ENCODE measurements at places on chromosomes 4 and X.
A peak's percentile ranks its signal among the peaks of the same experiment; 100 is the strongest.

- no peak for DNase-seq
Measured at GRCh38 chr4:140157341-140157740, 3.4 kb upstream of the MAML3 start.

- DNase-seq: no peak
Measured at GRCh38 chr4:120841580-120841979, 80.9 kb downstream of the PRDM5 start.

- DNase-seq: no peak
Measured at GRCh38 chr4:122895336-122895995, 26.9 kb downstream of the NUDT6 start.

DNA sequence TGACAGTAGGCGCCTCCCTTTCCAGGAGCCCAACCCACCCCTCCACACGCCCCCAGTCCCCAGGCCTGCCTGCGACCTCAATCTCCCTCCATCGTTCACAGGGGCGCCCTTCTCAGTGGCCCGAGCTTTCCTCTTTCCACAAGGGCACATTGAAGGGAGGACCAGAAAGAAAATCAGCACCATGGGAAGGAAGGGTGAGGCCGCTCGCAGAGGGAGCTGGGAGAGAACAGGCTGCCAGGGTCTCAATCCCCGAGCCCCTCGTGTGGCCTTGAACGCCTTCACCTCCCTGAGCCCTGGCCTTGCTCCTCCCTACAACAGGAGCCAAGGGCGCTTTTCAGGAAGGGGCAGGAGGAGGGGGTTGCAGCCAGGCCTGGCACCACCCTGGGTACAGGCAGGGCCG is 66.5 kb downstream of the WFS1 start:
- no peak for DNase-seq

DNA sequence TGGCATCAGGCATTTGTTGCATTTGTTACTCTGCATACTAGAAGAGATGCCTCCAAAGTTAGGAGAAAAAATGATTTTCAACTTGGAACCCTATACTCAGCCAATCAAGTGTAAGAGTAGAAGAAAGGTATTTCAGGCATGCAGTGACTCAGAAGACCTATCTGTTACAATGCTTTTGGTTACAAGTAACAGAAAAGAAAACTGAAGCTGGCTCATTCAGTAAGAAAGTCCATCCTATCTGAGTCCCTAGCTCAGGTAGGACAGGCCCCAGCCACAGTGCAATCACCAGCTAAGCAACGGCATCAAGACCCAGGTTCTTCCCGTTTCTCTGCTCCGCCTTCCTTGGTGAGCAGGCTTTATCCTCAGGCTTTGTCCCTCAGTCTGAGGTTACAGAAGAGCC is 23.3 kb downstream of the MECP2 start:
- peak; percentile 48 for DNase-seq

DNA sequence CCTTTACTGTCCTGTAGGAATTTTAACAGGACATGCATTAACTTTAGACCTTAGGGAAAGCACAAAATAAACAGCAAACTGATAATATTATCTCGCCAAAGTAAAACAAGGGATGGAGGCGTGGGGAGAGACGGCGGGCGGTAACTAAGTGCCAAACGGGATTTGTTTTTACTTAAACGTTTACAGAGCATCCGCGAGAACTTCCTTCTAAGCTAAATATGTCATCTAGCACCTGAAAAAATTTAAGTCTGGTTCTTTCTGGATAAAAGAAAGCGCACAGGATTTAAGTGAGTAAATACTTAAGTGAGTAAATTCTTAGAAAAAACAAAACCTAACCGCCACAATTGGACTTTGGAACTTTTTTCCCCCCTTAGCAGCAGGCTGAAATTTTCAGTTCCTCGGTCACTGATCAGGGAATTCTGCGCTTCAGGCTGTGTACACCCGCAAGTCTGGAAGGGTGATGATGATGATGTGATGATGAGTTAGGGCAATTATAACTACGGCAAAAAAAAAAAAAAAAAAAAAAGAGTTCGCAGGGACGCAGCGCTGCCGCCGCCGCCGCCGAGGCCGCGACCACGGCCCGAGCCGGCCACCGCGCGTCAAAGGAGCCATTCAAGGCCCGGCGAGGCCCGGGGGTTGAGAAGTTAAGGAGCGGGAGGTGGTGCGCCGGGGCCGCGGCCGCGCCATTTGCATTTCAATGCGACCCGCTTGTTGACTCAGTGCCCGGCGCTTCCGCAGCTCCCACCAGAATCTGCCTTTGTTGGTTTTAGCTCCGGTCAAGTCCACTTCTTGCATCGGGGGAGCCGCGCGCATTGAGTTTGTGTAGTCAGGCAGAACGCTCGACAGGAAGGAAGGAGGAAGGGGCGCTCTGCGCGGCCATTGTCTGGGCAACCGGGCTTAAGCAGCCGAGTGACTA is 108.8 kb downstream of the SPRY1 start:
- peak; percentile 55 for DNase-seq

DNA sequence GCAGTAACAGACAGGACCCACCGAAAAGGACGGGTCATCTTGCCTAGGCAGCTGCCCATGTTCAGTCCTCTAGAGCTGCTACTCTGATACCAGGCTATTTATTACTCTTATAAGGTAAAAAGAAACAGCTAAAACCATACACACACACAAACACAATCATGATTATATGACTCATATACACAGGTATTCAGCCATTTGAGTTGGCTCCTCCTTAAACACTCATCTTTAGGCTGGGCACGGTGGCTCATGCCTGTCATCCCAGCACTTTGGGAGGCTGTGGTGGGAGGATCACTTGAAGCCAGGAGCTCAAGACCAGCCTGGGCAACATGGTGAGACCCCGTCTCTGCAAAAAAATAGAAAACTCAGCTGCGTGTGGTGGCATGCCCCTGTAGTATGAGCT is 76.6 kb downstream of the F11 start:
- DNase-seq: no peak
